ENCODE measurements at places on chromosomes 11 and 22. TPM values are rescaled to one million over a fixed set of nuclear protein-coding genes. Genes with fewer than 3 reads are reported as not detected.

DNA sequence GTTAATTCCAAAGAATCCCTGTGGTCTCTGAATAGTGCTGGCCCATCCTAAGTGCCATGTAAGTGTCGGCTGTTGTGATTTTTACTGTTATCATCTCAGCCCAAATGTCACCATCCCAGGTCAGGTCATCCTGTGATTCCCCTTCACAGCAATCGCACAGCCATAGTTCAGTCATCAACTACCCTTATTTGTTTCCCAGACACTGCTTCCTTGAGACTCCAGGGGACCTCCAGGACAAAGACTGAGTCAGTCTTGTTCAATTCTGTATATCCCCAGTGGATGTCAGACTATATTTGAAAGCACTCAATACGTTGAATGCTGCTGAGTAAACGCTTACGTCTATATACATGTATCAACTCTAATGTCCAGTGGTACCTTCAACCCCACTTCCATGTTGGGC is 113.7 kb upstream of the TIMP3 start:
- no peak for DNase-seq

IGSF9B gene
- 3.0 TPM for total RNA-seq

GDPD4 gene
- total RNA-seq, result not detected

DNA sequence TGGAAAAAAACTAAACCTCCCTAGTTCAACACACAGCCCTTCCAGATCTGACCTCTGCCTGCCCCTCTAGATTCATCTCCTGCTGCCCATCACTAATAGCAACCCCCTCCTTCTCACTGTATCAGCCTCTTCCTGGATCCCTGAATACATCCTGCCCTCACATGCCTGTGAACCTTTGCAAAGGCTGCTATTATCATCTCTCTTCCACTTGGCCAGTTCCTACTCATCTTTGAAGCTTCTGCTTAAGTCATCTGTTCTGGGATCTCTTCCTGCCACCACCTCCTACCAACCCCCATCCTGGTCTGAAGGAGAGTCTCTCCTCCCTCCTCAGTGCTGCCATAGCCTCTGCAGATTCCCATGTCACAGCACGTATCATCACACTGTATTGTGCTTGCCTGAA is 38.0 kb upstream of the AMOTL1 start:
- DNase-seq, result no peak

P4HA3 gene
- 1.0 TPM for total RNA-seq

SEPTIN3 gene
- 0.55 TPM for total RNA-seq

- DNase-seq, result peak; percentile 96
Observed at GRCh38 chr22:36065775-36066544, 37.3 kb upstream of the RBFOX2 start.

GRCh38 chr11:96484361-96484760 is 94.5 kb downstream of the JRKL start:
- no peak for DNase-seq

- no peak for DNase-seq
Observed at GRCh38 chr22:21714786-21715185, 20.8 kb downstream of the YPEL1 start.

POU2AF2 gene
- total RNA-seq, result not detected

DCDC1 gene
- not detected for total RNA-seq

CADM1 gene
- 14.8 TPM for total RNA-seq

DNA sequence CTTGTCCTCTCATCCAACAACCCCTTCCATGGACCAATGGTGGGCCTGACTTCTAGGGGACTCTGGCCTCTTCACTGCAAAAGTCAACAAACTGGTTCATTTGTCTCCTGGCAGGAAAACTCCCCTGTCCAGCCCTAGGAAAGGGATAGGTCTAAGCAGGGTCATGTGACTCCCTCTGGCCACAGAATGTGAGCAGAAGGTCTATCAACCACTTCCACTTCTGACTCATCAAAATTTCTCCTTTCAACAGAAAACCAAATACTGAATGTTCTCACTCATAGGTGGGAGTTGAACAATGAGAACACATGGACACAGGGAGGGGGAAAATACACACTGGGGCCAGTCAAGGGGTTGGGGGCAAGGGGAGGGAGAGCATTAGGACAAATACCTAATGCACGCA is 1.3 kb upstream of the ISX start:
- DNase-seq, result no peak

- DNase-seq, result no peak
Observed at GRCh38 chr11:73287400-73288101, 15.4 kb downstream of the P2RY6 start.

GRCh38 chr11:42299780-42300179 is 840.3 kb upstream of the LRRC4C start:
- no peak for DNase-seq

DNA sequence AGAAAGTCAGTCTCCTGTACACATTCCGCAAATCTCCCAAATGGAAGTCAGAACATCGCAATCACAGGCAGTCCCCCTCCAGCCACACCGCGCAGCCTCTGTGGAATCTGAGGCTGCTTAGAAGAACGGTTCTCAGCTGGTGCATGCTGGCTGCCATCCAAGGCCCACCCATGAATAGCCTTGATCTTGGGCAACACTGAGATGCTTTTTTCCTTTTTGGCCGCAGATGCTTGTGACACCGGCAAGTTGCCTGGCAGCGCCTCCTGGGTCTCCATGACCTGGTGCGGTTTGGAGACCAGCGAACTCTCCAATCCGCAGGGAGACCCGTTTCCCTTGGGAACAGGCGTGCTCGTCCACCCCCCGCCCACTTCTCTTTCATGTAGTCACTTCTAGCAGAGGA is 26.3 kb upstream of the PHF21B start:
- no peak for DNase-seq

DNA sequence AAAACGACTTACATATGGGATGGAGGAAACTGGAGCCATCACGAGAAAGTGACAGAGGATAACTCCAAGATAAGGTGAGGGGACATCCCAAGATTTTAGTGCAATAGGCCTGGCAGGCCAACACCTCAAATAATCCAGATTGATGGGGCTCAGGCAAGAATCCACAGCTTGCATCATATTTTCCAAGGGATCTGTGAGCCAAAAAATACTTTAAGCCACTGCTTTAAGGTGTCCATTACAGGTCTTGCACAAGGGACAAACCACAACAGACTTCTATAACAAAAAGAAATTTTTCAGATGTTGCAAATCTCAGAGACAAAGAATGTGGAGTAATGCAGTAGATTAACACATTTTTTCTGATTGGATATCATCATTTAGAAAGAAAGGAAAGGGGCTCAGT is 45.6 kb downstream of the DENND5A start:
- DNase-seq, result no peak

GRCh38 chr22:44650806-44651205 is 51.2 kb upstream of the PRR5 start:
- no peak for DNase-seq

SULT4A1 gene
- total RNA-seq, result 1.7 TPM

GRCh38 chr11:6625832-6626420 is 6.7 kb upstream of the TPP1 start:
- no peak for DNase-seq

DNA sequence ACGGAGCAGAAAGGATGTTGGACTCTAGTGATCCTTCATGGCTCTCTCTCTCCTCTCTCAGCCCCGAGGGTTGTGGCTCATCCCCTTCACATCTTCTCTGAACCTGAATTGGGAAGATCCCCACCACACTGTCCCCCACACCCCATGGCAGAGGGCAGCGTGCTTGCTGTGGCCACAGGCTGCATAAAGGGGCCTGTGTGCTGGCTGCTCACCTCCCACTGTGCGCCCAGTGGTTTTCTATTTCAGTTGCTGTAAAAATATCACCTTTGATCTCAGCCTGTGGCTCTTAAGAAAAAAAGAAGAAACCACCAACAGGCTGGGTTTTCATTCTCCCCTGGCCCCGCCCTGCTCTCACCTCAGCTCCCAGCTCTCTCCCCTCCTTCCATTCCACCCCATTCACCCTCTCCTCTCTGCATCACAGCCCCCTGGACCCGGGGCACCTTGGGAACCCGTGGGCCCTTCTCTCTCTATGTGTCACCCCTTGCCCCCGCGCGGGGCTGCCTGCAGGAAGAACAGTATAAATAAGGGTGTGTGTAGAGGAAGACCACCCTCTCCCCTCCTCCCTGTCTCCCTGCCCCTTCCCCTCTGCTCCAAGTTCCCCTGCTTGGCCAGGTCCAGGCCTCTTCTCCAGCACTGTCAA is 25.8 kb upstream of the WNT11 start:
- DNase-seq, result no peak

- no peak for DNase-seq
Observed at GRCh38 chr11:61671527-61671926, 8.7 kb upstream of the DAGLA start.

- no peak for DNase-seq
Observed at GRCh38 chr11:31823644-31824331, 12.7 kb upstream of the PAX6 start.

INS gene
- total RNA-seq, result 0.74 TPM

FXYD2 gene
- 3.2 TPM for total RNA-seq

PHF21B gene
- not detected for total RNA-seq

DNA sequence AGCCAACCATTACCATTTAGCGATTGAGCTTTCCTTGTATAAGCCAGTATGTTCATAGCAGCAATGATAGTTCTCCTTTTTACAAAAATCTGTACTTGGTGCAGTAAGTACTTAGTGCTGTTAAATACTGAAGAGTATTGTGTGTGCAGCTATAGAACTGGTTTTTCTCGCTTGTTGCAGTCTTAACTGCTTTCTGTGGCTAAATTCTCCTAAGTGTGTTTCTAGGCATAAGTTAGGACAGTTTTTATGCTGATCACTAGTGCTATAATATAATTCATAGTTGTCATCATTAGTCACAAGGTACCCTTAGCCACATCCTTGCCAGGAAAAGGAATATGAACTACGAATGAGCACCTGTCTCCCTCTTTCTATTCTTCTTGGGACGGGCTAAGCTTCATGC is 107.7 kb downstream of the GRAMD1B start:
- no peak for DNase-seq

- no peak for DNase-seq
Observed at GRCh38 chr22:42437488-42438292, 5.5 kb upstream of the NFAM1 start.

GRCh38 chr11:102007567-102008437 is 39.4 kb upstream of the CFAP300 start:
- no peak for DNase-seq

DNA sequence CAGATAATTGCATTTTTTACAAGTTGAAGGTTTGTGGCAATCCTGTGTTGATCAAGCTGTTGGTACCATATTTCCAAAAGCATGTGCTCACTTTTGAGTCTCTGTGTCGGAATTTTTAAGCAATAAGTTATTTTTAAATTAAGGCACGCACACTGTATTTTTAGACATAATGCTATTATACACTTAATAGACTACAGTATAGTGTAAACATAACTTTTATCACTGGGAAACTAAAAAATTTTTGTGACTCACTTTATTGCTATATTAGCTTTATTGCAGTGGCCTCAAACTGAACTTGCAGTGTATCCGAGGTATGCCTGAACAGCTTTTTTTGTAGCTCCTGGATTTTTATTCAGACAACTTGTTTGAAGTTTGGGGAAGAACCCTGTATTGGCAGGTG is 31.3 kb upstream of the RRM1 start:
- no peak for DNase-seq

GRCh38 chr22:43411869-43412807 is at the start of gene MPPED1:
TSS of gene MPPED1 (plus strand) at chr22:43412014. CDS start at chr22:43424986, 12,972 bp downstream.
- DNase-seq, result no peak
